ENCODE measurements at places on chromosomes 13 and 19. TPM values are rescaled to one million over a fixed set of nuclear protein-coding genes. Genes with fewer than 3 reads are reported as not detected.

GRCh38 chr19:4816202-4816949 is 15.1 kb downstream of the TICAM1 start:
- no peak for DNase-seq

GRCh38 chr19:55081770-55082019 is 6.0 kb downstream of the EPS8L1 start:
- no peak for DNase-seq

DNA sequence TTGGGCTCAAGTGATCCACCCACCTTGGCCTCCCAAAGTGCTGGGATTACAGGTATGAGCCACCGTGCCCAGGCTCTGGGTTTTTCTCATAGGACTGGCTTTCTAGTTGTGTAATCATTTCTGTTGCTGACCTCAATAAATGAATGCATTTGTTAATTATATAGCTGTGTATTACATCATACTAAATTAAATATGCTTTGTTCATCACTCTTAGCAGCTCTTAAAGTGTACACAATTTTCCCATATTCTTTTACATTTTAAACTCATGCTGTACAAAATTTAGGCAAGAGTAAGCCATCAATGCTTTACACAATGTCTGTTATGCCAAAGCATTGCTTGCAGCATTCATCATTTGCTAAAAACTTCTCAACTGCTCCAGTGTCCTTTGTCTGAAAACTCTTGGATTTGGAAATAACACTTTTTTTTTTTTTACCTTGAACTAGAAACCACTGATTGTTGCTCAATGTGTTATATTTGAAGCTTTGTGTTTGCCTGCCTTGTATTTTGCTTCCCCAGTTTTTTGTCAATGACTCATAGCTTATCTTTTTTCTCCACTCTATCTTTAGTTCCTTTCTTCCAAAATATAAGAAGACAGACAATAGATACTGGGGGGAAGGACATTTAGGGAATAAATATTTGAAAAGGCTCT is 31.4 kb downstream of the CCDC122 start:
- peak; percentile 85 for DNase-seq

- DNase-seq, result peak; percentile 86
These were observed 554.1 kb downstream of the KCTD12 start for GRCh38 chr13:76331943-76332712.

DNA sequence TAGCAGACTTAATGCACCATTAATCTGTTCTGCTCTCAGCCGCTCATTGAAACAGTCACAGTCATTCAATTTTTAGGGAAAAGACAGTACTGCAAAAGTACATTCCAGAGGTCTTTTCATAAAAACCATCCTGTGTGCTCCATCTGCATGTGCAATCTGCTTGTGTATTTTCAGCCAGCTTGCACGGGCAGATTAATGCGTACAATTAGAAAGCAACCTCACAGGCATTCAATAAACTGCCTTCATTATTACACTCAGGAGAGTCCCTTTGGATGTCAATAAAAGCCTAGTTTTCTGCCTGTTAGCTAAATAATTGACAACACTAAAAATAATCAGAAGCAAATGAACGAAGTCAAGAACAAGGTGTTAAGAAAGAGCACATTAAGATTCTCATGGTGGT is 41.9 kb downstream of the EPSTI1 start:
- no peak for DNase-seq

DNA sequence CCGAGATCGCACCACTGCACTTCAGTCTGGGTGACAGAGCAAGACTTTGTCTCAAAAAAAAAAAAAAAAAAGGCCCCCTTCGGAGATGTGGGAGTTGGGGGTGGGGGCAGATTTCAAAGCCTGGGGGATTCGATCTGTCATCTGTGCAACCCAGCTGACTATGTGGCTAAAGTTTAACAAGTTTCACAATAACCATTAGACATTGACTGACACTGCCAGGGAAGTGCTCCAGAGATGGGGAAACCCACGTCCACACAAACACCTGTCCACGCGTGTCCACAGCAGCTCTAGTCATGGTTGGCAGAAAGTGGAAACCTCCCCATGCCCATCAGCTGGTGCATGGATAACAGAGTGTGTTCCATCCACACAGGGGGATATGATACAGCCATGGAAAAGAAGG is 37.6 kb upstream of the HOMER3 start:
- DNase-seq, result no peak

GRCh38 chr13:47774671-47774994 is 226.4 kb downstream of the SUCLA2 start:
- no peak for DNase-seq

GRCh38 chr13:25963674-25964073 is 88.1 kb downstream of the SHISA2 start:
- DNase-seq, result peak; percentile 17

DNA sequence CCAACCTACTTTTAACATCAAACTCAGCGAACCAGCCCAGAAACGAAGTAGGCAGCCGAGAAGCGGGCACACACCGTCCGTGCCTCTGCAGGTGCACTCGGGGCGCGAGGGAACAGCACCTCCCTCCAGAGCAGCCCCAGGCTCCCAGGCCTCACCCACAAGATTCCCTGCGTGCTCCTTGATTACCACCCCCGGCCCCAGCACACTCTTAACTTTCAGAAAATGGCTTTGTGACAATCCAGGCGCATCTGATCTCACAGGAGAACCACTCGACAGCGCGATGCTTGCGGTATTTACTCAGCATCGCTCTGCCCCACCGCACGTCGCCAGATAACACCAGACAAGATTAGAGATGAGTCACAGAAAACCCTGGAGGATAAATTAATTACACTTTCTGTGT is 134.9 kb upstream of the SPACA7 start:
- DNase-seq, result no peak

- no peak for DNase-seq
These were observed 6.9 kb upstream of the HTR2A start for GRCh38 chr13:46903748-46904147.

GRCh38 chr13:27971776-27972477 is 2.8 kb upstream of the CDX2 start:
- DNase-seq, result no peak

DNA sequence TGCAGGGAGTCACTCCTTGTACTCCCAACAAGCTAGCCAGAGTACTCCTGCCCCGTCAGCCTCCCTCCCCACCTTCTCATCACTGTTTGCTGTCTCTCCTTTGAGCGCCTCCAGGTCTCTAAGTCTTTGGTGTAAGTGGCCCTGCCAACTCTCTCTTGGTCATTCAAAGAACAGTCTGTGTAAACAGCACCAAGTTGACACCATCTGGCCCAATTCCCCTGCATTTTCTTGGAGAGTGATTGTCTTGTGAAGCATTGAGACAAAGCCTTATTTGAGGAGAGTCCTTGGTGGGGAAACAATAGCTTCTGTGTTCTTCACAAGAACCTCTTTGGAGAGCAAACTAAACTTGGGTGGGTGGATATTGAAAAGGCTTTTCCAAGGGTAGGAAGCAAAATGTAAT is 114.6 kb upstream of the RNF113B start:
- no peak for DNase-seq

GRCh38 chr13:94178625-94179244 is 300.7 kb downstream of the DCT start:
- peak; percentile 18 for DNase-seq

DNA sequence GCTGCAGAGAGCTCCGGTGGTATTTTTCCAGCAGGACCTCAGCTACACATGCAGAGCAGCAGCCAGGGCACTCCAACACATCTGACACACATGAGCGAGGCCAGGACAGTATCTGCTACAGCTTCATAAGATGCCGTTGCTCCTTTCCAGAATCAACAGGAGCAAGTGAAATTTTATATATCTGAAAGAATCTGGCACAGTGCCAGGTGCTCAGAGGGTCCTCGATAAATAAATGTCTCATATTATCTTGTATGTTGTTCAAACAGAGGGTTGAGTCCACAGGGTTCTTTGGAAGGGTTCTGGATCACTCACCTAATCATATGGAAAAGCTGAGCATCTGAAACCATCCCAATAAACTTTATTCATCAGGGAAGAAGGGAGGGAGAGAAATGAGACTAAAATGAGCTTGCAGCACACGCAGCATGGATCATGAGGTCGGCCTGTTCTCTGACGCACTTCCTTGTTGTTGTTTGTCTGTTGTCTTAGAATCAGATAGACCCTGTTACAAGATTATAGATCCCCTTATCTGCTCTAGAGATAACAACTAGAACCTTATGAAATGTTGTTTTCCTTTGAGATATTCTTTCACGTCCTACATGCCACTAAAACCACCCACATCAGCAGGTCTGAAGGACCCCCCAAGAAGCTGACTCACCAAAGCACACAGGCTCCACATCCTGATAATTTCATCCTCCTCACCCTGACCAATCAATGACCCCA is 3.2 kb upstream of the METTL21C start:
- DNase-seq, result no peak

DNA sequence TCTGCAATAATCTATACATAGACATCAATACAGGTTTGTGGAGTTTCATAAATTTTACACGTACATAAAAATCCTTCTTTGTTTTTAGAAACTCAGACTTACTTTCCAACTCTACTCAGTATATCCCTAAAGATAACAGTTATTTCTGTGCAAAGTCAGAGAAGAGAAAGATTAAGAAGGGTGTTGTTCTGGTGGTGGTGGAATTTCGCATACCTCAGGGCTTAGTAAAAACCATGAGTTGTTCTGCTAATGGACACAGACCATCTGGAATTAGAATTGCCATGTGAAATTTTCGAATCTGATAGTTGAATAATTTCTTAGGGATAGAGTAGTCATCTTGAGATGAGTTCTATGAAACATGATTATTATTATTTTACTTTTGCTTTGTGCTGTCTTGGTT is 102.7 kb downstream of the ZAR1L start:
- DNase-seq, result peak; percentile 92

DNA sequence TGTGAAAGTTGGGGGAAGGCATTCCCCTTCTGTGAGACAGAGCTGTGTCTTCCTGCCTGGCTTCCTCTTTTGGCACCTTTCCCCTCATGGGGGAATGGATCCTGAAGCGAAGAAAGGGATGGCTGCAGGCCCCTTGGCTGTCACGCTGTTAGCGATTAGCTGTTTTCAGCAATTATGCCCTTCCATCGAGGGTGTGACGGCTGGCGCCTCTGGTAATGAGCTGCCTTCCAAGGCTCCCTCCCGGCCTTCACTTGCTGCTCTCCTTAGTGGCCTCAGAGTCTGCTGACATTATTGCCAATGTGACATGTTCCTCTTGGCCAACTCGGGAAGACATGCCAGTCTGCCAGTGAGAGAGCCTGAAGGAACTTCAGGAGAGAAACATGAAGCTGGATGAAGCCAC is 162.1 kb downstream of the ZIC5 start:
- no peak for DNase-seq

DNA sequence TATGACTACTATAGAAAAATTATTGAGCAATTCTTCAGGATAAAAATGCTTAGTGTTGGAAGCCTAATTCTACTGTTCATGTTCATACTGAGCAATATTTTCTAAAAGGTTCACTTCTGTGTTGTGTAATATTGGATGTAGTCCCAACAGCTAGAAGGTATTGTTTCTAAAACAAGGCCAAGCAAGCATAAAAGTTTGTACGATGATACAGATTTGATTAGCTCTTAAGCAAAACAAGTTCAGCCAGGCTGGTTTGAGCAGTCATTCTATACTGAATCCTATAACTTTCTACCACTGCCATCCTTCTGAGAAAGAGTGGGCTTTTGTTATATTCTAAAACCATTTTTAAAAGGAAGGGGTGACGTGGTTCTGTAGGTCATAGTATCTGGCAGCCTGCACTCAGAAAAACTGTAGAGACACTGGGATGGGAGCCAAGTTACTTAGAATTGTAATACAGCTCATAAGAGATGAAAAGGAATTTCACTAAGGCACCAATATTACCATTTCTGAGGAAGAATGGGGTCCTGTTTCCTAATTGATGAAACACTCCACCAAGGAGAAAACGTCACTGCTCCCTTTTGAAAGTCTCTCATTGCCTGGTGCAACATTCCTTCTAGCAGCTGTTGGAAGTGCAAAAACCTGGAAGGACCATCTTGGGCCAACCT is 275.0 kb upstream of the DACH1 start:
- peak; percentile 84 for DNase-seq

- no peak for DNase-seq
These were observed 93.5 kb downstream of the ZDHHC20 start for GRCh38 chr13:21365574-21365973.

GRCh38 chr13:61414686-61415057 is 977 bp downstream of the PCDH20 start:
- no peak for DNase-seq

Gene URAD
- total RNA-seq, result not detected

Gene POLD1
- 23.6 TPM for total RNA-seq

Gene CYP2F1
- total RNA-seq, result not detected

Gene CD22
- 1.2 TPM for total RNA-seq

Gene METTL21C
- total RNA-seq, result 0.17 TPM

Gene ZNF382
- total RNA-seq, result 16.0 TPM
